ENCODE measurements at places on chromosomes 12 and 14.

- DNase-seq, result peak; percentile 48
Measured at GRCh38 chr14:101972126-101972866, 7.9 kb downstream of the DYNC1H1 start.

DNA sequence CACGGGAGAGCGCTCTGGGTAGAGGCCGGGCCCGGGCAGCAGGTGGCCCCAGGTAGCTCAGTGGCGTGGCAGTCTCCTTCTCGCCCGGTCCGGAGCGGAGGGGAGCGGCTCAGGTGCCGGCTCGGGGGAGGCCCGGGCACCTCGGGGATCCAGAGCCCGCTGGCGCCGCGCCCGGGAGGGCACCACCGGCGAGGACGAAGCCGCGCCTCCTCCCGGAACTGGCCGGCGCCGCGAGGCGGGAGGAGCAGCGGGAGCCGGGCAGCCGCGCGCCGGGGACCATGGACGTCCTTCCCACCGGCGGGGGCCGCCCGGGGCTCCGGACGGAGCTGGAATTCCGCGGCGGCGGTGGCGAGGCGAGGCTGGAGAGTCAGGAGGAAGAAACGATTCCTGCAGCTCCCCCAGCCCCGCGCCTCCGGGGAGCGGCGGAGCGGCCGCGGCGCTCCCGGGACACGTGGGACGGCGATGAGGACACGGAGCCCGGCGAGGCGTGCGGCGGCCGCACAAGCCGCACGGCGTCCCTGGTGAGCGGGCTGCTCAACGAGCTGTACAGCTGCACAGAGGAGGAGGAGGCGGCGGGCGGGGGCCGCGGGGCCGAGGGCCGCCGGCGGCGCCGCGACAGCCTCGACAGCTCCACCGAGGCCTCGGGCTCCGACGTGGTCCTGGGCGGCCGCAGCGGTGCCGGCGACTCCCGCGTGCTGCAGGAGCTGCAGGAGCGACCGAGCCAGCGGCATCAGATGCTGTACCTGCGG is 21.5 kb upstream of the GNS start:
- peak; percentile 55 for DNase-seq

DNA sequence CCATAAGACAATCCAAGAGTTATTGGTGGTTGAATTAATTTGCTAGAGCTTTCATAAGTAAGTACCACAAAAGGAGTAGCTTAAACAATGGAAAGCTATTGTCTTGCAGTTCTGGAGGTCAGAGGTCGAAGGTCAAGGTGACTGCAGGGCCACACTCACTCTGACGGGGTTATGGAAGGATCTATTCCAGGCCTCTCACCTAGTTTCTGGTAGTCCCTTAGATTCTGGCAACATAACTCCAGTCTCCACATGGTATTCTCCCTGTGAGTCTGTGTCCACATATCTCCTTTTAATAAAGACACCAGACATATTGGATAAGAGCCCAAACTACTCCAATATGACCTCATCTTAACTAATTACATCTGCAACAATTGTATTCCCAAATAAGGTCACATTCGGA is 273.4 kb downstream of the FOXN3 start:
- no peak for DNase-seq

DNA sequence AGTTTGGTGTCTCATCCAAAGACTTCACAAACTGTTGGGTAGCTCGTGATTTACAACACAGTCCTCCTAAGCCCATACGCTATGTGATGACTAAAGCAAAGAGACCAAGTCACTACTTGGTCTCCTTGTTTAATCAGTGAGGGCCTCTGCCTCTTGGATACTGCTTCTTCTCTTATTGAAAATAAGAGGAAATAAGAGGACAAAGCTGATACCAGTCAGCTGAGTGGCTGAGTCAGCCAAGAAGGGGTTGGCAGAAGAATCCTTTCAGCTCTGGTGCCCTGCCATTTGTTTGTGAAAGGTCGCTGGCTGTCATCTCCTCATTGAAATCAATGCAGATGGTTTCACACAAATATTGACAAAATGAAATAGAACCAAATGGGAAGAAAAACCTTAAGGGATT is 67.5 kb upstream of the SLC35F4 start:
- no peak for DNase-seq

GRCh38 chr14:36513451-36514277 is 6.4 kb downstream of the NKX2-1 start:
- DNase-seq, result no peak

GRCh38 chr12:51949342-51950030 is 2.0 kb upstream of the ACVR1B start:
- no peak for DNase-seq

DNA sequence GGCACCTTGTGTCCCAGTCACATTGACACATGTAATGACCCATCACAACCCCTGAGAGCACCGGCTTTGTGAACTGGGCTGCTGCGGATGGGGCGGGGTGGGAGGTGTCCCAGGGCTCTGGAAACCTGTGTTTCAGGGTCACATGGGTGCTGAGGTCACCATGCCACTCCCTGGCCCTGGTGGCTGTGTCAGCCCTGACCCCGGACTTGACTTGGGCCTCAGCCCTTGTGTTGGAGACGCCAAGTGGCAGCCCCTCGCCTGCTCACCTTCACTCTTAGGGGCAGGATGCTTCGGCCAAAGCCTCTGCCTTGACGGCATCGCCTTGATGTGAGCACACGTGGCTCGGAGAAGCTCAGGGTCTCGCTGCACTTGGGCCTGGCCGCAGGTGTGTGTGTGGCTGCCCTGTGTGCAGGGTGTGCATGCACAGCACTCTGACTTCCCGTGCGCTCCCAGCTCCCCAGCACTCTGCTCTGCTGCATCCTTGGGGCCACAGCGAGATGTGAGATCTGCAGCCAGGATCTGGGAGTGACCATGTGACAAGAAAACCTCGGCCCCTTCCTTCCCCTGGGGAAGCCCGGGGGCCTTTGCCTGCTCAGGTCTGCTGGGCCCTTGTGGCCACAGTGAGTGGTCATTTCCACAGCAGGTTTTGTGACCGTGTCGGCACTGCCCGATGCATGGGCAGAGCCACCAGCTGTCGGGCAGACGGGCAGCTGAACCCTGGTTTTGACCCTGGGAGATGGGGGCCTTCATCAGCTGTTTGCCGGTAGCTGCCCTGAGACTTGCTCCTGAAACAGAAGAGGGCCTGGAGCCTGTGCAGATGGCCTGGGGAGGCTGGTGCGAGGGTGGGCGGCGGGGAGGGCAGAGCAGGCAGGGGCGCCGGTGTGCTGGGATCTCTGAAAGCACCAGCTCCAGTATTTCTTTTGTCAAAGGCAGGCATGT is 167.4 kb downstream of the KIF26A start:
- DNase-seq, result no peak

DNA sequence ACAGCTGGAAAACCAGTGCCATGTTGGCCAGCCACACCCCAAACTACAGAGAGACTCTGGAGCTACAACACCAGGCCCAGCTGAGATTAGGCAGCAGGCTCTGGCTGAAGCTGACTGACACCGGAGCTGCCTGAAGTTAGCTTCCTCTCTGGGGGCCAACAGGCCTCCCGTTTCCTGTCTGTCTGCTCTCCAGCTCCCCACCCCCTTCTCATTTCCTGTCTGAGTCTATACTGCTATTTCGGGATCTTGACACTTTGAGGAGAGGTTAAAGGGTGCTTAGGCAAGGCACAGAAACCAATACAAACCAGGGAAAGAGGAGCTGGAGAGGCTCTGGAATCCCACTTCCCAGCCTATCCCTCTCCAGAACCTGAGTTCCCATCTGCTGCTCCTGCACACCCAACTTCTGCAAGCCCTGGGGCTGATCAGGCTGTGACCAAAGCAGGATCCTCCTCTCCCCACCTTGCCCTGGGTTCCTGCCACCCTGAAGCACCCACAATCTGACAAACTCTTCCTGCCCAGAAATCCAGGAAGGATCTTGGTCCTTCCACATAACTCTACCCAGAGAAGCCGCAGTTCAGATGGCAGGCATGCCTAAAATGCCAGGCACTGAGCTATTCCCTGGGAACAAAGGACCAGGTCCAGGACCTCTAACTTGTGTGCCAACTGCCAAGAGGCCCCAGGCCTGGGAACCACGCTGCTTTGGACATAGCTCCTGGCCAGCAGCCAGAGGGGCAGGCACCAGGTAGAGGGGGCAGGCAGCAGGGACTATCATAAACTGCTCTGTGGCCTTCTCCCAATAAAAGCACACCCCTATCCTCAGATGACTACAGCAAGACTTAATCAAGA is 39.9 kb downstream of the PRPF40B start:
- no peak for DNase-seq

DNA sequence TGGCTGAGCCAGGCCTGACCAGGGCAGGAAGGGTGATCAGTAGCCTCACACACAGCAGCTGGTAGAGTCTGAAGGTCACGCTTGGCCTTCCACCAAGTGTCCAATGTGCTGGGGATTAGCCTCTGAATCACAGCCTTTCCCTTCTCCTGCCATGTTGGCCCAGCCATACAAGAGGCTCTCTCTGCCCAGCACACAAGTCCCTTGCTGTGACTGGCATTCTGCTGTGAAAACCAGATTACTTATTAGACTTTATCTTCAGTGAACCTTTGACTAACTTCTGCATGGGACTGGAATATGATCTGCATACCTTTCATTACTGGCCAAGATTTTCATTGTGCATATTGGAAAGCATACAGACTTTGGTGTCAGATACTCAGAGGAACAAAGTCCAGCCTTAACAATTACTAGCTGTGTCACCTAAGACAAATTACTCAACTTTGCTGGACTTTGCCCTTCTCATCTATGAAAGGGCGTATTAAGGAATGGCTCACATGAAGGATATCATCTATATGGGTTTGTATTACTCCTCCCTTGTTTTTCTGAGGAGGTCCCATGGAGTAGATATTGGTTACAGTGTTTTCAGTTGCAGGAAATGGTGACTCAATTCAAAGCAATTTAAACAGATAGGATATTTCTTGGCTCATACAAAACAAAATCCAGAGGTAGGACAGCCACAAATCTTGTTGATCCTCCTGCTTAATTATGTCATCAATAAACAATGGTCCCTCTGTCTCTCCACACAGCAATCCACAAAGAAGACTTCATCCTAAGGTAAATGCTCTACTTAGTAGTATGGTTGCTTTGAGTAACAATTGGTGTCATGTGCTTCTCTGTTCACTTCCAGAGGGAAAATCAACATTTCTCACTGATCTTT is 99.6 kb downstream of the DYRK2 start:
- DNase-seq, result no peak

- DNase-seq, result no peak
Measured at GRCh38 chr12:64950711-64951298, 126.4 kb downstream of the TBC1D30 start.

DNA sequence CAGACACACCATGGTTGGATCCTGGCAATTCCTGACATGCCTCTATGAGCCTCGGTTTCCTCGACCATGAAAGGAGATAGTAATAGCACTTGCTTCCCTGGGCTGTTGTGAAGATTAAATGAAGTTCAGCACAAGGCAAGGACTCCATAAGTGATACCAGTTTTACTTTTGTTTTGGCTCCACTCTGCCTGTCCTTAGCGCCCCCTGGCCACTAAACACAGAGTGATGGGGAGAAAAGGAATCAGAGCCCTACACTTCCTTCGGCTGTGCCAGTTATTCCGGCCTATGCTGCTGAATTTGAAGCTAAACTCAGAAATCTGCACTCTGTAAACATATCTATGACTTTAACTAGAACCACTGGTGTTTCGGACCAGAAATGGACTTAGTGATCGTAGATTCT is 173.8 kb downstream of the C12orf75 start:
- DNase-seq, result no peak

- DNase-seq, result no peak
Measured at GRCh38 chr12:121769831-121770301, 23.6 kb downstream of the RHOF start.

DNA sequence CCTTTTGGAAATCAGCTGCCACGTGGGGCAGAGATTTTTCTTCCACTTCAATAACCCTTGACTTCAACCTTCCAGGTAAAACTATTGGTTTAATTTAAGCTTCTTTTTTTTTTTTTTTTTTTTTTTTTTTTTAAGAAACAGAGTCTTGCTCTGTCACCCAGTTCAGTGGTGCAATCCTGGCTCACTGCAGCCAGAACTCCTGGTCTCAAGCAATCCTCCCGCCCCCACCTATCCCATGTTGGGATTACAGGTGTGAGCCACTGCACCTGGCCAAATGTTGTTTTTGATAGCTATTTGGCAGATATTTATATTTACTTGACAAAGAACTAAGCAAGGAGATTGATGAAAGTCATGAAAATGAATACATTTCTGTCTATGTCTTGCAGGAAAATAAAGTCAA is 65.1 kb downstream of the SINHCAF start:
- DNase-seq, result no peak

GRCh38 chr12:53788892-53789291 is 37.1 kb upstream of the CISTR start:
- DNase-seq, result no peak

DNA sequence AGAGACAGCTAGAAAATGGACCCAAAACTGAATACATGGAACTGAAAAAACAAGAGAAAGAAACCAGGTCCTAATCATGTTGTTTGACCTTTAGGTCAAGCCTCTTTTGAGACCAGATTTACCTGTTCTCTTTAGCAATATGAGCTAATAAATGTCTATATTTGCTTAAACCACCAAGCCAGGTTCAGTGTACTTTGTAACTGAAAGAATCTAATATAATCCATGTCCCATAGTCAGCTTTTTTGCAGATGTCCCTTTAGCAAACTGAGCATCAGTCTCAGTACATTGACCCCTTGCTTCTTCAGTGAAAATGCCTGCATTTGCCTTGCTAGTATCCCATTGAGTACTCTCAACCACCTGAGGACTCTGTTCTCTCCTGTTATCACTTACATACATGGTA is 61.7 kb downstream of the PLCZ1 start:
- no peak for DNase-seq

- no peak for DNase-seq
Measured at GRCh38 chr14:96515731-96516130, 13.5 kb downstream of the PAPOLA start.

GRCh38 chr12:70402597-70402996 is 36.5 kb downstream of the KCNMB4 start:
- no peak for DNase-seq
